ENCODE measurements at places on chromosomes 4 and X.

- no peak for DNase-seq
Observed at GRCh38 chr4:36502350-36502749, 220.9 kb downstream of the DTHD1 start.

DNA sequence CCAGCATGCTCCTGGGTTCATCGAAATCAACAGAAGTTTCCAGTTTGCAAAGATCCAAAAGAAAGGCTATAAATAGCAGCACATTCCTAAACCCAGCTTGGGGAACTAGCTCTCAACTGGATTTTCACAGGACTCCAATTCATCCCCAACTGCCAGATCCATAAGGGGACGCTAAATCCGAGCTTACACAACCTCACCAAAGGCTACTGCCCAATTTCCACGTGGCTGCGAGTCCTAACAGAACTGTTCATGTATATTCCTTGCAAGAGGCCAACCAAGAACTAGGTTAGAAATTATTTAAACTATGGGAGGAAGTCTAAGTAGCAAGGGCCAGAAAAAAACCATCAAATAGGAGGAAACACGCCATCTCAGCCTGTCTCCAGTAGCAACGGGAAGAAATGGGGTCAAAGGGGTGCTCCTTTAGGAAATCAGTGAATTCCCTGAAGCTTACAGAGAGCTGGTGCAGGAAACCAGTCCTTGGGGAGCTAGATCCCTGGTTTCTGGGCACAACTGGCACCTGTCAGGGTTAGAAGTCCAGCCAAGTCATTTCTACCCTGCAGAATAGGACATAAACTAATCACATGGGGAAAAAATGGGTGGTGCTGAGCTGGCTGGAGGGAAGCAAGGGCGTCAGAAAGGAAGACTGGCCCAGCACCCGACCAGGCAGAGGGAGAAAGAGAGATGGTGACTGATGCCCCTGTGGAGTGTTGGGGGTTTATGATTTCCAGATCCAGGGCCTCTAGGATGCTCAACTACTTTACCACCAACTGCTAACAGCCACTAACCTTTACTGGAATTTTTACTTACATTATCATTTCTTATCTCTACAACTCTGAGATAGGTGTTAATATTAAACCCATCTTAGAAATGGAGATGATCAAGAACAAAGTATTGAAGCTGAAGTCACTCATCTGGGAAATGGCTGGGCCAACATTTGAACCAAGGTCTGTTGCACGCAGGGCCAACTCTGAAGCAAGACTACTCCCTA lies 20.5 kb downstream of the RELL1 start:
- no peak for DNase-seq

DNA sequence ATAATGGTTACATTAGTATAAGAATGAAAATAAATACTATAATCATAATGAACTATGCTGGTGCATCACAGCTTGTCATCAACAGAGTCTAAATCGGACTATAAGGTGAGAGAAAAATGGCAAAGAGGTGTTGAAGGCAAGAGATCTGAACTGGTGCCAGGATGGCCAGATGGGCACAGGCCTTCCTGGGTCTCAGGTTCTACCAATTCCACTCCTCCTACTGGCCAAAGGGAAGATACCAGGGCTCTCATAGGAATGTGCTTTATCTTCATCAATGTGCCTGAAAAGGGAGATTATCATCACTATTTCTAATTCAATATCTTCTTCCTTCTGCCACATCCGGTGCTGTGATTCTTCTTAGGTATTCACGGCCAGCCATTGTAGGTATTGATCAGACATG lies 107.6 kb downstream of the GASK1B start:
- no peak for DNase-seq

DNA sequence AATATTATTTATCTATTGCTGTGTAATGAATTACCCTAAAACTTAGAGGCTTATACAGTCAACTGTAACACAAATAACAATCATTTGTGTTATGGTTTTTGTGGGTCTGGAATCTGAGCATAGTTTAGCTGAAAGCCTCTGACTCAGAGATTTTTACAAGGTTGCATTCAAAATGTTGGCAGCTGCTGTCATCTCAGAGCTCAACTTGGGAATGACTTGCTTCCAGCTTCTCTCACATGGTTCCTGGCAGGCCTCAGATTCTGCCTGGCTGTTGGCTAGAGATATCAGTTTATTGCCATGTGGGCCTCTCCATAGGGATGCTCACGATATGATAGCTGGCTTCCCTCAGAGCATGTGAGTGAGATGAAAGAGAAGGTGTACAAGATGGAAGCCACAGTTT lies 70.2 kb upstream of the BRWD3 start:
- DNase-seq = no peak

DNA sequence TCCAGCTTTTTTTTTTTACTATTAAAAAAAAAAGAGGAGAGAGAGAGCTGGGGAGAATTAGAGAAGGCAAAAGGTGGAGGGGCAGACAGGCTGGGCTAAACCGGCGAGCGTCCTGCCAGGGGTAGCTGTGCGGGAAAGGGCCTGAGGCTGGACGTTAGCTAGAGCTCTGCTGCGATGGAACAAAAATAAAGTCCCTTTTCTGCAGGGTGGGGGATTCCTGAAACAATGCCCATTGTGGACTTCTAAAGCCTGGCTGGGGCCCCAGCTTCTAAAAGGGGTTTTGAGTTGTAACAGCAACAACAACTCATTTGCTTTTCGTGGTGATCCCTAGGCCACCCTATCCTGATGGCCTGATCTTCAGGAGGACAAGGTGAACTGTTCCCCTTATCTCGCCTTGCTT lies 311.7 kb downstream of the FBXW7 start:
- DNase-seq = no peak

DNA sequence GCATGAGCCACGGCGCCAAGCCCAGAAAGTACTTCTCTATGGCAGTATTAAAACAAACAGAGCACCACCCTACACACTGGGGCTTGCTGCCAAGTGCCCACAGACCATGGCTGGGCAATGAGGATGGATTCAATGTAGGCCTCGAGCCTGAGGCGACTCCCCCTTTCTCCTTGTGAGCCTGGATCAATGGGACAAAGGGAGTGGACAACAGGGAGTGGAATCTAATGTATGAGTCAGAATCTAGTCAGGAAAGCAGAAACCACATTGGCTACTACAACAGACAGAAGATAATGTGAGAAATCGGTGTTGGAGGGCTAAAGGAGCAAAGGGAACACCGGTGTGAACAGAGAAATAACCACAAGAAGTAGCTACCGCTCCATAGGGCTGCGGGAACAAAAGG lies 37.7 kb upstream of the OCIAD2 start:
- DNase-seq = no peak

GRCh38 chr4:98470831-98471230 lies 187.6 kb downstream of the TSPAN5 start:
- DNase-seq = no peak

DNA sequence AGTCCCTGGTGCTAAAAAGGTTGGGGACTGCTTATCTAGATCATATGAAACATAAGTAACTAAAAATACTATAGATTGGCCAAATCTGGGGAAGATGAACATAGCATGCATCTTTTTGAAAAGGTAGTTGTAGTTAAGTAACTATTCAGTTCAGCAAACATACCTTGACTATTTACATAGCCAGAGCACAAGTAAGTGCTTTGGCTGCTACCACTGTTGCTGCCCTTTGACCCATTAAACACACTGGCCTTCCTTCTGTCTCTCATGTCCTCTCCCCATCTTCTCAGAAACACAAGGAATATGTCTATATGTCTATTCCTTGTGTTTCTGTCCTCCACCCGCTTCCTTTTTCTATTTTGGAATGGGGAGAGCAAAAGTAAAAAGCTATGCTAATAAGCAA lies 87.9 kb upstream of the SPRY1 start:
- DNase-seq = no peak

DNA sequence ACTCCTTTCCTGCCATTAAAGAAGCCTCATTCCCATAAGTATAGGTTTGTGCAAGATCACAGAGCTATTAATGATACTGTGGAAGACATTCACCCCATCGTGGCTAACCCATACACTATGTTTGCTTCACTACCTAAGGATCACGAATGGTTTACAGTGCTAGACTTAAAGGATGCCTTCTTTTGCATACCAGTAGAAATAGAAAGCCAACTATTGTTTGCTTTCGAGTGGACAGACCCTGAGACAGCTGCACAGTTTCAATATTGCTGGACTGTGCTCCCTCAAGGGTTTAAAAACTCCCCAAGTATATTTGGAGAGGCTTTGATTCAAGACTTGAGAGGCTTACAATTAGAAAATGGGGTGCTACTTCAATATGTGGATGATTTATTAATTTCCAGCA lies 16.0 kb upstream of the PAPSS1 start:
- no peak for DNase-seq

DNA sequence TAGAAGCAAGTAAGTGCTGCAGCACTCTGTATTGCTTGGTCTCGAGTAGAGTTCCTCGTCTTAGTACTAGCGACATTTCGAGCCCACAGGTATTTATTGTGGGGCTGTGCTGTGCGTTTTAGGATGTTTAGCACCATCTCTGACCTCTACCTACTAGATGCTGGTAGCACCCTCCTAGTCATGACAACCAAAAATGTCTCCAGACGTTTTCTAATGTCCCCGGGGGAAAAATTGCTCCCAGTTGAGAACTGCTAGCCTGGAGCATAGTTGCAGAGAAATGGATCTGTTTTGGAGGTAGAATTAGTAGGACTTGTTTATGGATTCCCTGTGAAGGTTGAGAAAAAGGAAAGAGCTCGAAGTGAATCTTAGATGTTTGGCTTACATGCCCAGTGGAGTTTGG lies 287.2 kb downstream of the TENM3 start:
- no peak for DNase-seq

- DNase-seq = peak; percentile 19
Observed at GRCh38 chr4:1938027-1938426, 66.8 kb downstream of the NSD2 start.

DNA sequence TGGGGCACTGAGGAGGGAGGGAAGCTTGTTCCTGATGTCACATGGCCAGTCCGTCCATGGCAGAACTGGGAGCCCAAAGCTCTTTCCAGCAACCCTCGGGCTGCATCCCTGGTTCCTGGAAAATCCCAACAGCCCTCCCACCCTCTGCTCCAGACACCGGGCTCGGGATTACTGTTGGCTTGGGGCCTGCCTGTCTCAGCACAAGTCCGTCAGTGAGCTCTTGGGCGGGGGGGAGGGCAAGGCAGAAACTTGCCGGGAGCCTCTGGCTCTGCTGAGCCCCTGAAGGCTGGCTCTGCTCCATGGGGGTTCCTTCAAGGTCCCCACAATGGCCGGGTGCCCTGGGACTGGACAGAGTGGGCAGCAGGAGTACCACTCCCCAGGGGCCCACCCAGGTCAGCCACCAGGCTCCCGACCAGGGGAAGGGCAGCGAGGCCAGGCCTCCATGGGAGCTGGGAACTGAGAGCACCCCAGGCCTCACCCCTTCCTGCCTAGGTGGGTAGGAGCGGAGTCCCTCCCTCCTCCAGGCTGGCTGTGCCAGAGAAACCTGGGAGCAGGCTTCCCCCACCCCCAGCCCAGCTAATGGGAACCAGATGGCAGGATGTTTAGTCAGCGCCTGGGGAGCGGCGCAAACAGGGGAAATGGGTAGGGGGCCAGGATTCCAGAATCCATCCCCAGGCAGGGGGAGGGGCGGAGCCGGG lies 6.4 kb upstream of the HAUS7 start:
- DNase-seq = no peak

- no peak for DNase-seq
Observed at GRCh38 chr4:75302648-75303047, 211.6 kb downstream of the RCHY1 start.

GRCh38 chr4:169810325-169811323 lies 52.9 kb upstream of the HPF1 start:
- peak; percentile 87 for DNase-seq

DNA sequence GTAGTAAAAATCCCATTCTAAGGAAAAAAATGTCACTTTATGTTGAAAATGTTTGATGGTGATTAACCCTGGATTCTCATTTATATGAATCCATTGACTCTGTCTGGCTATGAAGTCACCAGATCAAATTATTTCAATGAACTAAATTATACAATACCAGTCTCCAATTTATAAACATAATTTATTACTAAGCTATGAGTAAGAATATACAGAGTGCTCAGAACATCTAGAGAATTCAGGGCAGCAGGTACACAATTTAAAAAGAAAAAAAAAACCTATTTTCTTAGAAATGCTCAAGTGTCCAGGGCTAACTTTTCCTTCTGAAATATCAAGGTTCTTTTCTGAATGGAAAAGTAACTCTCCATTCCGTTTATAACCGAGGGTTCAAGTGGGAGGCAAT lies 48.6 kb downstream of the VEGFC start:
- DNase-seq = no peak

DNA sequence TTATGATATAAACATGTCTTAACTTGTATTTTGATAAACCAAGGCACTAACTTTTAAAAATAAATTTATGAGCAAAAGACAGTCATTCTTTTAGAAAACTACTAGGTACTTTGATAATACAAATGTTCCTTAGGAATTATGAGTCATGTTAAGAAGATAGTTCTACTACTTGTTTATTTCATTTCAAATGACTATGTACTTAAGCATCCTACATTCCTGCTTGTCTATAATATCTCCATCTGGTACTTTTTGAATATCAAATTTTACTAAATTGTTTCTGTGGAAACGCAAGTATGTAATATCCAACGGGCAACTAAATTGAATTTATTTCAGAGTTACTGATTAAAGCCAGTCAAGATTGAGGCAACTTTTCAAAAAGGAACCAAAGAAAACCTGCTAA lies 61.8 kb downstream of the CAMK2D start:
- DNase-seq = no peak

DNA sequence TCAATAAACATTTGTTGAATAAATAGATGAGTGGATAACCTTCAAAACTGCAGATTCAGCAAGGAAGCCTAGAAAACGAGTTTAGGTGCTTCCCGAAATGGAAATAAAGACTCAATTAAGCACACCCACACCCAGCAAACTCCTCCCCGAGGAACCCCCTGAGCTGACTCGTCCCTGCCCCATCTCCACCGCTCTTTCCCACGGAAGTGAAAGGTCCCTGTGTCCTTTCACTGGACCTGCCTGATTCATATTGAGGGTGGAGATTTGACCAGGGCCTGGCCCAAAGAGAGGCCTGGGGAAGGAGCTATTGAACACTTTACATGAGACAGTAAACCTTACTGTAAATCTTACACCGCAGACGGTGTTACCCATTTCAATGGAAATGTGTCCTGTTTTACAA lies 129.1 kb downstream of the CPZ start:
- no peak for DNase-seq

DNA sequence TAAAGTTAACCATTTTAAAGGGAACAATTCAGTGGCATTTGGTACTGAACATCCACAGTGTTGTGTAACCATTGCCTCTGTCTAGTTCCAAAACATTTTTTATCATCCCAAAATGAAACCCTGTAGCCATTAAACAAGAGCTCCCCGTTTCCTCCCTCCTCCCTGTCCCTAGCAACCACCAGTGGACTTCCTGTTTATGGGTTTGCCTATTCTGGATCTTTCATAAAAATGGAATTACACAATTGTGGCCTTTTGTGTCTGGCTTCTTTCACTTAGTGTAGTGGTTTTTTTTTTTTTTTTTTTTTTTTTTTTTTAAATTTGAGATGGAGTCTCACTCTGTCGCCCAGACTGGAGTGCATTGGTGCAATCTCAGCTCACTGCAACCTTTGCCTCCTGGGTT lies 11.6 kb downstream of the RBMX2 start:
- peak; percentile 69 for DNase-seq

Measured in suppressor macrophage treated with lipopolysaccharide for 4 hours (primary cell).